ENCODE measurements at places on chromosomes 4 and X.

DNA sequence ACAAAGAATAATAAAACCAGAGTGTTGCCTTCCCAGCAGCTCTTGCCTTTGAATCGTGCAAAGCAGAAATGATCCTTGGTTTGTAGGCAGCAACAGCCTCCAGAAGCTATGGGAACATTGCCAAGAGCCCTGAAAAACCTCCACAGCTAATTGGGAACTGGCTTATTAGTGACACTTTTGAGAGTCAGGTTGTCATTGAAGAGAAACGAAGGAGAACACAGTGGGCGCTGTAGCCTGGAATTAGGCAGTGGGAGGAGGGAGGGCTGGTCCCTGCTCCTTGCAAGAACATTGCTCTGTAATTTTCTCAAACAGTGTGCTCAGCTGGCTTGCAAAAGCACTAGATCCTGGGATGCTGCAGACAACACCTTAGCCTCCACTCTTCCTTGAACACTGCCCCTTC, 331.5 kb upstream of the EMCN start:
- no peak for DNase-seq

DNA sequence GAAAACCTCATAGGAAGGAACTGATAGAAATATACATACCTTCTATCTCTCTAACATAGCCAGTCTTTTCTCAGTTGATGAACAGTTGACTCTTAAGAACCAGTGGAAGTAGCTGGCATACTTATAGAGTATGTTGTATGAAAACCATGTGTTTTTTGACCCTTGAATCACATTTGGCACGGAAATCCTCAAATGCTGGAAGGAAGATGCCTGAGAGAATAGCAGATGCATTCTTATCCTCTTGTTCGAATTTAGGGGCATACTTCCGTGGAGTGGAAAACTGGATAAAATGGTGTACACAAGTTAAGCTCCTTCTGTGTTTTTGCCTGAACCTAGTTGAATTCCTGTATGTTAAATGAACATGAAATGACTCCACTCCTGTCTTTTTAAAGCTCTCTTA, 145.5 kb downstream of the PCDH7 start:
- no peak for DNase-seq

- DNase-seq, result no peak
Measured at GRCh38 chr4:84944947-84945346, 21.5 kb downstream of the WDFY3 start.

DNA sequence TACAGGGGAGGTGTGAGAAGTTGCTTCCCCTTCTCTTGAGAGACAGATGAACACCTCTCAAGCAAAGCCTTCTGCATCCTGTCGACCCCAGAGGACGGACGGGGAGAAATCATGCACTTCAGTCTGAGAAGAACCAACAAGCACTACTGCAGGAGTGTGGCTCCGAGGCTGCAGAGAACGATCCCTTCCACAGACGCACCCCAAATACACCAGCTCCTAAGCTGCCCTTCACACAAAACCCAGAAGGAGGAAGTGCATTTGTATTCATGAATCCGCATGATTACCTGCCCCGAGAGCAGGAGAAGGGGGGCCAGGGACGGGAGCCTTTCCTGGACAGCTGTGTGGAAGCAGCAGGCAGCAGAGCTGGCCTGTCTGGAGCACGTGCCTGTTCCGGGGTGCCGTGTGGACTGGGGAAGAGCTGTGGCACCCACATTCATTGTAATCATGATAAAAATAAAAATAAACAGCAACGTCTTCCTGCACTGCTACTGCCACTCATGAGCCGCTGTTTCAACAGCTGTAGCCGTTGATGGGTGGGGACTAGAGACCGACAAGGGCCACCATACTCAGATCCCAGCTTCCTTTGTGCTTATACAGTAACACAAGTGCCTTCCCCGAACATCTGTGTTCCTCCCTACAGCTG, 42.9 kb downstream of the ACSL1 start:
- DNase-seq, result no peak

DNA sequence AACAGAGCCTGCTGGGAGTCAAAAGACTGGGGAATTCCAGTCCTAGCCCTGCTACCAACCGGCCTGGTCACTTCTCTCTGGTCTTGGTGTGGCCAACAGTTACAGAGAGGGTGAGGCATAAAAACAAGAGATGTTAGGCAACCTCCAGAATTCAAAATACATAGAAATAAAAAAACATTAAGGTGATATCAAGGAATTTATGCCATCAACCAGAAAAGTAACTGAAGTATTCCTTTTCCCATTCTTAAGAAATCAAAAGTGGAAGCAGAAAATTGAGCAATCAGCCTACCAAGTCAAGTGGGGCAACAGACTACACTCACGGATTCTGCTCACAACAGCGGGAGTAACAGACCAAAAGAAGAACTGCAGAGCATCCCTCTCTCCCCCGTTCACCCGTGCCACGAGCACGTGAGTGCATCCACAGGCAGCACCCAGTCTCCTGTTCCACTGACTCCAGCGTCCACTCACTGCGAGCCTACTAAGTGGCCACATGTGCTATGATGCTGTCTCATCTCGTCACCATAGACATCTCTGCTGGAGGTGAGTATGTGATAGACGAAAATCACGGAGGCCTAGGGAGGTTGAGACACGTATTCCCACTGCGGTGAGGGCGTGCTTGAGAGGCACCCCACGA, 29.3 kb downstream of the AFAP1 start:
- peak; percentile 64 for DNase-seq

DNA sequence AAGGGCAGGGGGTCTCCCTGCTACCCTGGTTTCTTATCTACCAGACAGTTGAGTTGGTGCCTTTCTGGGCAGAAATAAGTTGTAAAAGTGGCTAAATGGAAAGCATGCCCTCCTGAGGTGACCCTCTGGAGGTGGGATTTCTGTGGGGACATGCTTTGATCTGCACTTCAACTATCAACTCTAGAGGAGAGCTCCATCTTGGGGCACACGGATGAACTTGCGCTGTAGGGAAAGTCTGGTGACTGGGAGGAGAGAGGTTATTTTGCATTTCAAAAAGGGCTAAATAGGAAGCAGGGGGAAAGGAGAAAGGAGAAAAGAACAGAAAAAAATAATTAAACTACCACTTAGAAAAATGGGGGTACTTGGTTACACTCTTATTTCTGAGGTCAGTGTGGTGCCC, 12.7 kb upstream of the RHOXF2B start:
- no peak for DNase-seq

DNA sequence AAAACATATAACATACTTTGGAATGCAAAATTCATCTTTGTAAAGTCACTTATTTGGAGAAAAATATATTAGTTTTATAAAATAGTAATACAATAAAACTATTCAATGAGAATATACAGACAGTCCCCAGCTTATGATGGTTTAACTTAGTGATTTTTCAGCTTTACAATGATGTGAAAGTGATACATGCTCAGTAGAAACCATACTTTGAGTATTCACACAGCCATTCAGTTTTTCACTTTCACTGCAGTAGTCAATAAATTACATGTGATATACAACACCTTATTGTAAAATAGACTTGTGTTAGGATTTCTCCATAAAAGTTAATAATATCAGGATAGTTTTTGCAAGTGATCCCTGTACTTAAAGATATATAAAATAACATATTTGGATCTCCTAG, 436.0 kb downstream of the CENPC start:
- no peak for DNase-seq
